IgD-negative memory B cell (primary cell): ENCODE measurements at places on chromosomes 6 and 20. TPM values are rescaled to one million over a fixed set of nuclear protein-coding genes. Genes with fewer than 3 reads are reported as not detected.

LCA5 gene
- polyA plus RNA-seq: 0.30 TPM

TNXB gene
- polyA plus RNA-seq: 0.21 TPM

ELOVL2 gene
- polyA plus RNA-seq: not detected

SALL4 gene
- polyA plus RNA-seq: not detected

NOL4L gene
- 7.3 TPM for polyA plus RNA-seq

RAB44 gene
- polyA plus RNA-seq: not detected

UNC93A gene
- not detected for polyA plus RNA-seq

FAM184A gene
- polyA plus RNA-seq: 0.09 TPM

PTK7 gene
- polyA plus RNA-seq: not detected

SPATA25 gene
- not detected for polyA plus RNA-seq

TMC2 gene
- polyA plus RNA-seq: not detected

FAM217A gene
- polyA plus RNA-seq: not detected

TSBP1 gene
- 0.13 TPM for polyA plus RNA-seq

CDH26 gene
- not detected for polyA plus RNA-seq

ULBP2 gene
- 0.33 TPM for polyA plus RNA-seq

SFT2D1 gene
- polyA plus RNA-seq: 64.2 TPM

CGA gene
- not detected for polyA plus RNA-seq

RIMS1 gene
- not detected for polyA plus RNA-seq

PHF1 gene
- polyA plus RNA-seq: 77.0 TPM

SLC22A16 gene
- polyA plus RNA-seq: not detected
